ENCODE measurements at places on chromosomes 3 and 15.

GRCh38 chr3:161187046-161187445 is 34.1 kb upstream of the NMD3 start:
- H3K27me3 ChIP-seq = no peaks in the 10 kb centered on the region
- H3K4me3 ChIP-seq = no peak overlapping the region
- DNase-seq = no peak
- no peaks in the 10 kb centered on the region for H3K36me3 ChIP-seq

DNA sequence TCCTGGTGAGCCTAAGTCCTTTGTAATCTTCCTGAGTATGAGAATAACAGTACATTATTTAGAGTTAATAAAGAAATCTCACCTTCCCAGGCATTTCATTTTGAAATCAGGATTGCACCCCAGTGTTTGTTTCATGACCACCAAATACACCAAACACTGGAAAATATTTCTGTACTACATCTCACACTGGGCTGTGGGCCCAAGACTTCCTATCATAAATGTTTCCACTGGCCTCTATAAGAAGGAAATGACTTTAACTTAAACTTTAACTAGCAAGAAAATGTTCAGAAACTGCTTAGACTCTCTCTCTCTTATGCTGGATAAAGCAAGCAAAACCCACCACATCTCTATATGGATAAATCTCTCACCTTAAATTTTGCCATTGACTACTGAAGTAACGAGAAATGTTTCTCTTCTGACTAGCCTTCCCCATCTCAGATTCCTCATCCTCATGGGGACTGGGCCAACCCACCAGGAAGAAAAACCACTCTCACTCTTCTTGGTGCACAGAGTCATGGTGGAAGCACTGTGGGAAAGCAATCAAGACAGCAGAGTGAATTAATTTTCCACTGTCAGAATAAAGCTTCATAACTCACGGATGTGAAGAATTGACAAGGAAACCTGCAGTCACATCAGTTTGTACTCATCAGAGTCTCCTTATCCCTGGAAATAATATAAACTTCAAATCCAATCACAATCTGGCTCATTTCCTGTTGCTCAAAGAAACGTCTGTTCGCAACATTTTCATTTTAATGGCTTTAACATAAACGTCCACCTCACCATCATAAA is 859.6 kb downstream of the EPHA3 start:
- H3K27ac ChIP-seq = no peak overlapping the region
- H3K4me3 ChIP-seq = no peak overlapping the region
- no peak for DNase-seq
- H3K36me3 ChIP-seq = no peaks in the 10 kb centered on the region
- no peaks in the 10 kb centered on the region for H3K4me1 ChIP-seq
- H3K27me3 ChIP-seq = no peaks in the 10 kb centered on the region

GRCh38 chr3:116045314-116045713 is 400.0 kb downstream of the LSAMP start:
- H3K27ac ChIP-seq = no peak overlapping the region
- H3K36me3 ChIP-seq = no peaks in the 10 kb centered on the region
- no peaks in the 10 kb centered on the region for H3K4me1 ChIP-seq
- DNase-seq = no peak
- H3K4me3 ChIP-seq = no peak overlapping the region

DNA sequence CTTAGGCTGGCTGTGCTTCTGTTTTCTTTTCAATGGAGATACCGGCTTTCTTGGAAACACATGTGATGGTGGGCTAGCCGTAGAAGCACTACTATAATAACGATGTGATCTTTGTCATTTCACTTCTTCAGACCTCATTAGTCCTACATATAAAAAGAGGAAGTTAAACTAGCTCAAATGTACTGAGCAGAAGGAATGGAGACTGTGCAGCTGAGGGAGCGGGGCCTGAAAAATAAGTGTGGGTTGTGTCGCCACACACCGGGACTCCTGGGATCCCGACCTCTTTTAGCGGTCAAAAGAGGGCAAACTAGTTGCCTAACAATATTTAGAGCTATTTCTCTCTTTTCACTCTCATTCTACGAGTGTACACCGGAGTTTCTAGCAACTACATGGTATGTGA is 1.0 kb upstream of the RNF7 start:
- H3K4me3 ChIP-seq = no peak overlapping the region
- no peaks in the 10 kb centered on the region for H3K27me3 ChIP-seq
- no peaks in the 10 kb centered on the region for H3K36me3 ChIP-seq
- H3K27ac ChIP-seq = no peak overlapping the region
- peaks cover 5% of the 10 kb centered on the region for H3K4me1 ChIP-seq
